Kidney glomerular epithelial cell (primary cell): ENCODE measurements at places on chromosomes 16 and 17.

DNA sequence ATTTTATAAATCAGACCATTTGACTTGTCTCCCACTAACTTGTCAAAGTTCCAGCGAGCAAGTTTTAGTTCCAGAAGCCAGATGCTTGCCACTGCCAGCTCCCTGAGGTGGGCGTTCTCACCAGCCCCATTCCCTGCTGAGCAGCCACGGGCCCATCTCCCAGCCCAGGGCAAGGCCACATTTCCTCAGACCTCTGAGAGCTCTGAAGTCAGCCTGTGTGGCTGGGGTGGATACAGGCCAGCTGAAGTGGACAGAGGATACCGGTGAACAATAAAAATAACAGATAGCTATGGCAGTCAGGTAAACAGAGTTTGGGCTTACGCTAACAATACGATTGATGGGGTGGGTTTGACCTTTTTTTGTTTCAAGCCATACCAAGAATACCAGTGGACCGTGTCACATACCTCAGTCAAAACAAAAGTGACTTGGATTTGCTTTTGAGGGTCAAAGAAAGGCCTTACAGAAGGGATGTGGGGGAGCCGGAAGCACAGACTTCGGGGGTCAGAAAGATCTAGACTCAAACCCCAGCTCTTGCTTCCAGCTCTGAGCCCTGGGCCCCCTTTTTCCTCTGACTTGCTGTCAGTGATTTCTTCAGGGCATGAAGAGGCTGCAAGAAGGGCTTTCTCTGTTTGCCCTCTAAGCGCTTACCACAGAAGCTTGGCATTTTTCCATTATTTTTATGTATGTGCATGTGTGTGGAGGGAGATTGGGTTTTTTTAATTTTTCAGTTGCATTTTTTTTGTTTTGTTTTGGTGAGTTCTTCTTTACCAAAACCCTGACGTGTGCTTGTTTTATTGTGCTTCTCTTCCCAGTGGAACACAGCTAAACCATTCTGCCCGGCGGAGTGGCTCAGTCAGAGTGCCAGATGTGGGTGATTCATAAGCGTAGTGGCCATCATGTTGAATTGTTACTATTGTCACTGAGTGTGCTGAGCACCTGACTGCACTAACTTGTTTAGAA is 109.9 kb downstream of the GNAO1 start:
- peak; percentile 5 for DNase-seq

- no peak for DNase-seq
Measured at GRCh38 chr16:4097826-4098240, 18.4 kb downstream of the ADCY9 start.

GRCh38 chr16:57279780-57280638 is 4.5 kb downstream of the PLLP start:
- no peak for DNase-seq

DNA sequence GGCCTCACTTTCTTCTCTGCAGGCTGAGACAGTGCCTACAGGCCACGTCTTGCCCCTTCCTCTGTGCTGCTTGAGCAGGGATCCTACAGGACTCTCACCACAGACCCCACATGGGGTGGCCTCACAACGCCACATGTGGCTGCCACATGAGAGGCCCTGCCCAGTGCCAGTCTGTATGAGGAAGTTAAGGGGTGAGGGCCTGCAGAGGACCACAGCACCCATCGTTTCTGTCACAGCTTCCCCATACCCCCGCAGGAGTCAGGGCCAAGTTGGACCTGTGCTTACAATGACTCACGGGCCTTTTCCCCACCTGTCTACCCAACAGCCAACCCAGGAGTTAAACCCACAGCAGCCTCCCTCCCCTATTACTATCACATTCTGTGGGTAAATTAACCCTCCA is 2.9 kb upstream of the GSDMB start:
- no peak for DNase-seq
